Activated T-cell treated with anti-CD3 and anti-CD28 coated beads, Interleukin-2, amount 50 U/mL, for 4 hours (primary cell): ENCODE measurements at places on chromosomes 2 and 18.

GRCh38 chr18:10051877-10052631 lies 138.2 kb downstream of the VAPA start:
- no peak for DNase-seq

DNA sequence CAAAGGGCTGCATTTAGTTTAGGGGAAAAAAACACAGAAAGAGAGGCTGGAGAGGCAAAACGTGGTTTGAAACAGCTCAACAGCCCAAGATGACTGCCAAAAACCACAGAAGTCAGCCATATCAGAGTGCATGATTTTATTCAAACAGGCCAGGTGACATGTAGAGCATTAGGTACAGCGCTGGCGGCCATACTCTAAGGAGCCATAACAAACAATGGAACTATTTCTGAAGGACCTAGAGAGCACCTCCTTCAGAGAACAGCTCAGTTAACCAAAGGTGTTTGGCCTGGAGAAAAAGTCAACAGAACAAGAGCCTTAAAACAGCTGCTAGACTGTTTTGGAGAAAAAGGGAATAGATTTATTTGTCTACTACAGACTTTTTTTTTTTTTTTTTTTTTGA lies 2.6 kb downstream of the THADA start:
- DNase-seq: no peak

- DNase-seq: no peak
These were observed 11.3 kb upstream of the IAH1 start for GRCh38 chr2:9462886-9463697.

GRCh38 chr2:211654211-211654780 lies 884.3 kb downstream of the ERBB4 start:
- no peak for DNase-seq

DNA sequence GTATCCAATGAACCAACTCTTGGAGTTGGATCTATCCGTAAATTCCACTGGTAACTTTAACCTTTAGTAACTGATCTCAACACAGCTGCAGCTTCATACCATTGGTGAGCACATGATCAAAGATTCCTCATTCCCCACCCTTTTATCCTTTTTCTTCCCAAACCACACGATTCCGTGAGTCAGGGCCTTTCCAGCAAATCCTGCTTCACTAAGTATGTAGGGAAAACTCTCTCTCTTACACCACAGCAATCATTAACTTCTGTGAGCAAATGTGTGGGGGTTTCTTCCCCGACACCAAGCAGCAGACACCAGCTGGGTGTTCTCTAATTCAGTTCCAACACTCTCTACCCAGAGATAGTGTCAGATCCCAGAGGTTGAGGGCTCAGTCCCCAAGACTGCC lies 23.5 kb downstream of the ELP2 start:
- no peak for DNase-seq

DNA sequence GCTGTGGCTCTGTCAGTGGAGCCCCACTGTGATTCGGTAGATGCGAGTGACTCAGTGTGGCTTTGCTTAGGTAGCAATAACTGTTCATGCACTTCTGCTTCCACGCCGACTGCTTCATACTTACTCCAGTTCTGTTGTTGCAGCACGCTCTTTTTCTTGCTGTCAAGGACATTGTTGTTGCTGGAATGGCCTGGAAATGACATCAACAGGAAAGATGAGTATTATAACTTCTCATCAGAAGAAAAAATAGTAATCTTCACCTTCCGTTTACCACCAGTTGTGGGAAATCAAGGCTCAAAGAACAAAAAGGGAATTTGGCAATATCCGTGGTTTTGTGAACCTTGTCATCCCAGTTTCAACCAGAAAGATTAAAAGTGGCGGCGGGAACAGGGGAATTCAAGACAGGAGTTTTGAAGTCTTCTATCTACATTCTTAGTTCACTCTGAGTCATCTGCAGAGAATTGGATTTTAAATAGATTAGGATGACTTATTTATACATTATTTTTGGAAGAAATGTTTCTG lies 8.3 kb downstream of the TM4SF20 start:
- no peak for DNase-seq

GRCh38 chr2:161085149-161085548 lies 75.1 kb upstream of the TANK start:
- no peak for DNase-seq
